ENCODE measurements at places on chromosomes 5 and 9. TPM values are rescaled to one million over a fixed set of nuclear protein-coding genes. Genes with fewer than 3 reads are reported as not detected.

ST8SIA4 gene
- total RNA-seq: 0.59 TPM

- peak; percentile 4 for DNase-seq
Observed at GRCh38 chr5:158947846-158948245, 151.9 kb downstream of the EBF1 start.

DNA sequence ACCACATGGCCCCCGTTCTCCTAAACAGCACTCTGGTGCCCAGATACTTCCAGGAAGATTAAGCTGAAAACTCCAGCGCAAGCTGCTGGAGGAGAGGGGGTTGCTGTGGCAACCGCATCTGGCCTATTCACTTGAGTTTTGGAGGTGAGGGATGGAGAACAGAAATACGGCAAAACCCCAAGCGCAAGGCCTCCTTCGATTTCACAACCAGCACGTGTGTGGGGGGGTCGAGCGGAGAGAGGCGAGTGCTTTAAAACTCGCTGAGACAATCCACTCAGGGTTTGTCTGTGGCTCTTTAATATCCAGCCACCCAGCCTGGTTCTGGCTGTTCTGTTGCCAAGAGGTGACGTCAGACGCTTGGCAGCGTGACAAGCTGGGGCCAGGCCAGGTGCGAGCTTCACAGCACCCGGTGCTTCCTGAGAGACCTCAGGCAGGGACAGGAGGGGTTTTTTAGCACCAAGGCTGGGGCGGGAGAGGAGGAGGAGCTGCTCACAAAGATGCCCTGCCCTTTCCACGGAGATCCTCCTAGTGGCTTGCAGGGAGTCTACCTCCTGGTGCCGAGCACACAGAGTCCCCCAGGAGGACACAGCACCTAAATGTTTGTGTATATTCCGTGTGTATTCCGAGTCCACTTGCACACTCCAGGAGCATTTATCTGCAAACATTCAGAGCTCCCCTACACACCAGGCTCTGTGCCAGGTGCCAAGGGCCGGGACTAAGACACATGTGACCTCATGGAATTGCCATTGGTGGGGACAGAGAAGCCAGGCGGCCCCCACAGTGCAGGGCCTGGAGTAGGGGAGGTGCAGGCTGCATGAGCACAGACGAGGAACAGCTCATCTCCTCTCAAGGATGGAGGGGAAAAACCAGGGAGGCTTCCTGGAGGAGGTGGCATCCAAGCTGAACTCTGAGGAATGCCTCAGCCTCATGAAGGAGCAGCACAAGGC lies 194.6 kb downstream of the OLFM1 start:
- peak; percentile 8 for DNase-seq

DNA sequence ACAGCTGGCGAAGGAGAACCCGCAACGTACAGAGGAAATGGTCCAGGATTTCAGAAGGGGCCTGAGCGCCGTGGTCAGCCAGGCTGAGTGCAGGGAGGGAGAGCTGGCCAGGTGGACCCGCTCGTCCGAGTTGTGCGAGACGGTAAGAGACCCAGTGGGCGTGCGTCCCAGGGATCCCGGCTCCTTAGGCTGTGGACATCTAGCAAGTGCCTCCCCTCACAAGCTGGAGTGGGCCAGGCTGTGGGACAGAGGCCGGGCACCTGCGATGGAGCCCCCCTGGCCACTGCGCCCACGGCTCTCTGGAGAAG lies 29.5 kb upstream of the LRRC14B start:
- DNase-seq: no peak

DNA sequence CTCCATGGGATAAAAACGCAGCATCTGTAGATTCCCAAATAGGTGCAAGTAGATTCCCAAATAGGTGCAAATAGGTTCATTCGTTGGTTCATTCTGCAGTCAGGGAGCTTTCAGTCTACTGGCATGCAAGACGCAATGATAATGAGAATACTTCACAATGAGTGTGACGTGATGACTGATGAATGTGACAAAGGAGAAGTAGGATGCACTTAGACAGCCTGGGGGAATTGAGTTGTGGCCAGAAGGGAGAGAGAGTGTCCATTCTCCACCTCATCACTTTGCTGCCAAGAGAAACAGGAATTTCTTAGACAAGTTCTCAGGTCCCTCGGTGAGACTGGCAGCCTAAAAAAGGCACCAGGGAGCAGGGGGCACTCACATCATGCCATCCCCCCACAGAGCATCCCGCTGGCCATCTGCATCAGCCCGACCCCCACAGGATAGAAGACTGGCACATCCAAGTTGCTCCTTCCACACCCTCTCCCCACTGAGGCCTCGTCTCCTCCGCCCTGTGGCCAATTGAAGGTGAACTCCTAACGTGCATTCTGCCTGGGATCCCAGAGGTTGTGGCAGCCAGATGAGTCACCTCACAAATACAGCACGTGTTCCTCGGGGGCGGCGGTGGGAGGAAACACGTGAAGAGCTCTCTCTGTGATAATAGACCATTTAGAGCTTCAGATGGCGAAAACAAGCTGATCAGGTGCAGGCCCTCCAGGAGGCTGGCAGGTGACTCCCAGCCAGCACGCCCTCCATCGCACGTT lies 19.9 kb upstream of the KCNIP1 start:
- peak; percentile 46 for DNase-seq

ST6GALNAC6 gene
- 30.4 TPM for total RNA-seq

C5orf52 gene
- not detected for total RNA-seq

DNA sequence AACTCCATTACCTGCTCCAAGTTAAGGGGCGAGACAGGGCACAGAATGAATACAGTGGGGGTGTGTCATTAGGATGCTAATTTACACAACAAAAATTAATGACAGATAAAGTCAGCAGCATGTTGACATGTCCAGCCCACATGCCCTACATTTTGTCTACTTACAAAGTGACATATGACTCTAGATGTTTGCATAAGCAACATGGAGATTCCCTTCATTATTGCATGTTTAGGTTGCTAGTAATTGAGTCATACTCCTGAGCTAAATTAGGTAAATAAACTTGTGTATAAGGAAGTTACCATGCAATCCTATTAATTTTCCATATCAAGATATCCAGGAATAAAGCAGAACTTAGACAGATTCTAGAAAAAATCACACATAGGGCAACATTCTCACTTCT lies 232.2 kb downstream of the PDE4D start:
- no peak for DNase-seq

DNA sequence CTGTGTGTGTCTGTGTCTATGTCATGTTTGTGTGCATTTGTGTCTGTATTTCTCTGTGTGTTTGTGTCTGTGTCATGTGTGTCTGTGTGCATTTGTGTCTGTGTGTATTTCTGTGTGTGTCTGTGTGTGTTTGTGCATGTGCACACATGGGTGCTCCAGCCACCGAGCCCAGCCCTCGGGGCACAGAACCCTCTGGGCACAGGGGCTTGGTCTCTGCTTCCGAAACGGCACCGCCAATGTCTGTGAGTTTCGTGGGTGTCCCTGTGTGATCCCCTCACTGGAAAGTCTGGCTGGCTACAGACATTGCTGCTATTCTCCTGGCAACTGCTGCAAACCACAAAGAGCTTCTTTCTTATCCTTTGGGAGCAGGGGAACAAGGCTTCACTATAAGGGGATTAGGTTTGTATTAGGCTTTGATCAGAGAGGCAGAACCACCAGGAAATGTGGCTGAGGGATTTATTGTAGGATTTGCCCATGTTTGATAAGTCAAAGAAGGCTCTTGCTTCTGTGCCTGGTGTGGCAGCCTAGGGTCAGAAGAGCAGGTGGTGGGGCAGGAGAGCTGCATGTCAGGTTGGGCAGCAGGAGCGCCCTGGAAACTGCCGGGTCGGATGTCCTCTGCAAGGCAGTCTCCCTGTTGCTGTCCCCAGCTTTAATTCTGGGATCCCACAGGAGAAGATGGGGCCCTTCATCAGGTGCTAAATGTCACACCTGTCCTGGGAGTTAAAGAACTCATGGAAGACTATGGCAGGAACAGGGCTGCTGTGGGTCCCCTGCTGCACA lies 39.6 kb upstream of the FCN1 start:
- DNase-seq: no peak

DNA sequence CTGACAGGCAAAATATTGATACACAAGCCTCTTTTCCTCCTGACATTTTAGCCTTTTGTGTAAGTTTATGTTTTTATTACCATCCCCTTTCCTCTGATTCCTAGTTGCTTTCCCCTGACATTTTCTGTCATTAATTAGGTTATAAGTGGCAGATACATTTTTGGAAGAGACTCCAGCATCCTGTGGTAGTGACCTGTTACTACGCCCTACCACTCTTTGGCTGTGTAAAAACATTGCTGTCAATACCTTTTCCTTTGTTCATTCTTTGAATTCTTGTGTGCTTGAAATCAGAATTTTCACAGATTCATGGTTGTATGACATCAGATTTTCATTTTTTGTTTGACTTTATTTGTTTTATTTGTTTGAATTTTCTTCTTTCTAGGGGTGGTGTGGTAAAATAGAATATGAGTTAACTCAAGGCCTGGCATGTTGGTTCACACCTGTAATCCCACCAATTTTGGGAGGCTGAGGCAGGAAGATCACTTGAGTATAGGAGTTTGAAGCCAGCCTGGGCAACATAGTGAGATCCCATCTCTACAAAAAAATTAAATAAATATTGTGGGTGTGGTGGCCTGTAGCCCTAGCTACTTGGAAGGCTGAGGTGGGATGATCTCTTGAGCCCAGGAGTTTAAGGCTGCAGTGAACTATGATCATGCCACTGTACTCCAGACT lies 43.4 kb downstream of the UBE2R2 start:
- DNase-seq: peak; percentile 47

DNA sequence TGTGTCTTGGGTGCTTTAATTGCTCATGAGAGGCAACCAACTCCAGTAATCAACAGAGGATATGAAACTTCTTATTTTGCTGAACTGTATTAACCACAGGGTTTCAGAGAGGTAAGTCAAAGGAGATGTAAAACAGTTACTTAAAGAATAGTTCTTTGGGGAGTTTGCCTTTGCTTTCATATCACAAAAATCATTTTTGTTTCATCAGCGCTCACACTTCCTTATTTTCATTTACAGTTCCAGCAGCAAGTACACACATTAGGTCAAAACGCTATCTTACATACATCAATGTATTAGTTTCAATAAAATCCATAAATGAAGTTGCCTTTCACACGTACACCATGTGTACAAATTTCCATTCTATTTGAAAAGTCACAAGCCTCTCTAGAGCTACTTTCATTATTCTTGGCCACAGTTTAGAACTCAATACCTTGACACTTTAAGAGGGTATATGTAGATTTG lies 50.1 kb downstream of the ST8SIA4 start:
- DNase-seq: no peak

GRCh38 chr5:139146809-139147482 lies 51.2 kb downstream of the SIL1 start:
- no peak for DNase-seq

GRCh38 chr5:179973391-179973790 lies 65.7 kb upstream of the TBC1D9B start:
- DNase-seq: no peak

DNA sequence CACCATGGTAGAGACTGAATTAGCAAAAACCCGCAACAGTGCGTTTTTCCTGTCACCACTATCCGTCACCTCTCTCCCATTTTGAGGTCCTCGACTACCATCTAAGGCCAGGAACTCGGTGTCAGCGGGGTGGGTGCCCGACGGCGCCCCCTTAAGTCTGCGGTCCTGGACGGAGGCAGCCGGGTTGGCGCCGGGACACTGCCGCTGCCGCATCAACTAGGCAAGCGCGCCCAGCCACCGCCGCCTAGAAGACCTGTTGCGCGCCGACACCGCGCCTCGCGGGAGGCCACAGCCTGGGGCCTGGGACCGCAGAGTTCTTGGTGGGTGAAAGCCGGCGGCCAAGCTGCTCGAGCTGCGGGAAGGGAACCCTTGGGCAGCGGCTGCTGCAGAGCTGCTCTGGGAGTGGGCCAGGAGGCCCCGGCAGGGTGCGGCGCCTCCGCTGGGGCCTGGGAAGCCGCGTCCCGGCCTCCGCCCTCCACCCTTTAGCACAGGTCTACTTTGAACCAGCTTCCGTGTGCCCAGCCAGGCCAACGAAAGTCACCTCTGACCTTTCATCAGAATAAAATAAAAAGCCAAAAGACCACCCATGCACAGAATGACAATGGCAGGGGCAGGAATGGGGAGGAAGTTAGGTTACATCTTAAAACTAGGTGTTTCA lies 3.5 kb downstream of the FOXB2 start:
- no peak for DNase-seq

DNA sequence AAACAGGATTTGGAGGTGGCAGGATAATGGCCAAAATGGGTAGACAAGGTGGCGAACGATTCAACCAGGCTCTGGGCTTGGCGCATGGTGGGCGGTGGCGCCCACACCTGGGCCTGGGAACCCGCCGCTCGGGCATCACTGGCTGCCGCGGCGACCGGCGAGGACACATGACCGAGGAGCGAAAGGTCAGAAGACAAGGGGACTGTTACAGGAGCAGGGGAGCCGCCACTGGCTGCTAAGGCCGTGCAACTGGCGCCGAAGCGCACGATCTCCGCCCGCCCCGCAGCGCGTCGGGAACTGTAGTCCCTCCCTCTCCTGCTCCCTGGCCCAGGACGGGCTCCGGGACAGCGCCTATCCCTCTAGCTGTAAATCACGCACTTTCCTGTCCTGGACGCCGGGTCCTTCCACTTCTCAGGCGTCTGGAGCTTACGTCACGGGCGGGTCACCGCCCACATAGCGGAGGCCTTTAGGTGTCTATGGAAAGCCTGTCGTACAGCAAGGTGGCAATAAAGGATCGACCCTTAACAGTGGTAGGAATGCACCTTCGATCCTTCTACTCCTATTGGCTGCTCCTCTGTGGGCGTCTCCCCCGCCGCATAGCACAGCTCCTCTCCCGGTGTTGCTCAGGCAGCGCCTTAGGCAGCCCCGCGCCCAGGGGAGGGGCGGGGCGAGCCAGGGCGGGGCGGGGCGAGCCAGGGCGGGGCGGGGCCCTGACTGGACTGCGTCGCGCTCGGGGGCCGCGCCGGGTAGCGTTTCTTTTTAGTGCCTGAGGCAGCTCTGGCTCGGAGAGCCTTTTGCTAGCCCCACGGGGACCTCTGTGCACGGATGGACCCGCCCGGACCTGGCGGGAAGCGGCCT lies at the start of gene ICE1:
Gene ICE1, plus strand, starts transcription at position 717 of the 858 bp plus-strand sequence. CDS start 239 bp downstream, outside the sequence.
- DNase-seq: peak; percentile 94

OR1Q1 gene
- not detected for total RNA-seq

- no peak for DNase-seq
Observed at GRCh38 chr9:14926941-14927624, 16.9 kb upstream of the FREM1 start.

DNA sequence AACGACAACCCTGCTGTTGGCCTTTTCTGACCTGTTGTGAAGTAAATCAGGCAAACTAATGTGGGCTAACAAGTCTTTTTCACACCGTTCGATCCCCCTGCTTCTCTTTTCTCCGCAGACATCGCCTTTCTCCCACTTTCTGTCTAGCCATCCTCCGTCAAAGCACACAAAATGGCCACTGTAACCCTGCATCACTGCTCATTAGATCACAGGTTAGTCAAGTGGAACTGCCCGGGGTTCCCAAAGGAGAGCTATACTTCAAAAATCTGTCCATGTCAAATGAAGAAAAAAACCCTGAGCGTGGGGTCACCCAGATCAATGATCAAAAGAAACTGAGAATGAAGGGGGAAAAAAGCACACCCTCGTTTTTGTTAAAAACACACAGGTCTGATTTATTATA lies 212.1 kb downstream of the ARL15 start:
- no peak for DNase-seq

CD72 gene
- 1.8 TPM for total RNA-seq

NME5 gene
- total RNA-seq: 2.9 TPM

DNA sequence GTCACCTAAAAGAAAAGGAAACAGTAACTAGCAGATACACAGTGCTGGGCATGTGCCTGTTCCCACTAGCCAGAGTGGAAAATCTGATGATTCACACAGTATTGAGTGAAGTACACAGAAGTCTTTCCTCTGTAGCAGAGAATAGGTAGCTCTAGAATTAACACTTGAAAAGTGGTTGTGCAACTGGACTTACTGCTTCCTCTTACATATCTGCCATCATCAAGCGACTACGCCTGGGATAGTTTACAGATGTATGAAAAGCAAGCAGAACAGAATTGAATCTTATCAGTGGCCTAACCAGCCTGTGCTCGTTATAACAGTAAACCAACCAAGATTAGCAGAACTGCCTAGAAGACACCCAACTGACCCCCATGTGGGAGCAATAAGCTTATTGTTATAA lies 130.6 kb downstream of the DTWD2 start:
- peak; percentile 41 for DNase-seq
